ENCODE measurements at places on chromosomes 1 and 21.

- peak; percentile 87 for DNase-seq
Measured at GRCh38 chr1:36653850-36654249, 171.1 kb upstream of the CSF3R start.

GRCh38 chr1:186653312-186653711 is 26.9 kb downstream of the PTGS2 start:
- DNase-seq = no peak

- no peak for DNase-seq
Measured at GRCh38 chr1:117828201-117828600, 101.2 kb downstream of the GDAP2 start.

DNA sequence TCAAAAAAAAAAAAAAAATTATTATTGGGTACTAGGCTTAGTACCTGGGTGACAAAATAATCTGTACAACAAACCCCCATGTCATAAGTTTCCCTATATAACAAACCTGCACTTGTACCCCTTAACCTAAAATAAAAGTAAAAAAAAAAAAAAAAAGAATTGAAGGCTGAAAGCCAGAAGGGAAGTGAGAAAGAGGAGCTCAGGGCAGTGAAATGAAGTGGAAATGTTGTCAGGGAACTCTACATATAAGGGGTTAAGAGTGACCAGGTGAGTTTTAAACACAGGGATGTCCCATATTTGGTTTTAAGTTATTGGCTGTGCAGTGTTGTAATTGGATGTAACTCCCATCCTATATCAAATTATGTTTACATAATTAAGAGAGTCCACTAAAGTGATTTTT is 85.7 kb upstream of the ABCD3 start:
- DNase-seq = no peak

- no peak for DNase-seq
Measured at GRCh38 chr1:4657244-4657789, 2.9 kb downstream of the AJAP1 start.

DNA sequence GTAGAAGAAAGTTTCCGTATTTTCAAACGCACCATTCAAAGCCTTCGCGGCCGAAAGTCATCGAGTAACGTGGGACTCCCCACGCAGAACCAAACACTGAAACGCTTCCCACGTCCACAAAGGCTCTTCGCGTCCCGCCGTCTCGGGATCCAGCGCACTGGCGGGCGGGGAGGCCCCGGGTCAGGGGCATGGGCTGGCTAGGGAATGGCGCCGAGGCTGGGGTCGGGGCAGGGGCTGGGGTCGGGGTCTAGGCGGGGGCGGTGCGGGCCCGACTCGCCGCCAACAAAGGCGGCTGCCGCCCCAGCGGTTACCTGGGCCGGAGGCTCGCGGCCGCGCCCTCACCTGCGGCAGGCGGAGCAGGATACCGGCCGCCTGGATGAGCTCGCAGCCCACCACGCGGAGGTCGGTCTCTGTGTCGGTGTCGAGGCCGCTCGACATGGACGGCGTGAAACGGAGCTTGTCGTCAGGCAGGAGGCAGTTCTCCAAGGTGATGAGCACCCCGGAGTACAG is 403 bp downstream of the CCNL2 start:
- no peak for DNase-seq

DNA sequence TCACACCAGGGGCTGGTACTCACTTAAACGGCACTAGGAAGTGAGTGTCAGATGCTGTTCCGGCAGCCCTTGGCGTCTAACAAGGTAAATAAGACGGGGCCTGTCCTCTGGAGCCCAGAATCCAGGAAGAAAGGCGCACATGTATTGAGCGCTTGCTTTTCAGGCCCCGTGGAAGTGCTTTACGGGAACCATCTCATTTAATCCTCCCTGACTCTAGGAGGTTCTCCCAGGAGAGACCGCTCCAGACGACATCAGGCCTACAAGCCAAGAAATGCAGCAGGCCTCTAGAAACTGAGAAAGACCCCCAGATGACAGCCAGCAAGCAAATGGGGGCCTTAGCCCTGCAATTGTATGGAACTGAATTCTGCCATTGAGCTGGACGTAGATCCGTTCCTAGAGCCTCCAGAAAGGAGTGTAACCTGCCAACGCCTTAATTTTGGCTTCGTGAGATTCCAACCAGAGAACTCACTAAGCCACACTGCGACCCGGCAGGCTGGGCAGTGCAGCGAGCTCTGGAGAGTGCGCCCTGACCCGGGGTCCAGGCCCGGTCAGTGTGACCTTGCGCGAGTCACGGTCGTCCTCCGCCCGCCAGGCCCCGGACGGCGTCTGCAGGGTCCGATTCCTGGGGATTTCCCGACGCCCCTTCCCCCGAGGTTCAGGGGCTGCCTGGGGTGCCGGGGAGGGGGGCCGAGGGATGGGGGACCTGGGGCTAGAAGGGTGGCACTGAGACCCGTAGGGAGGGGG is 532 bp upstream of the MANEAL start:
- no peak for DNase-seq

GRCh38 chr1:154975409-154976059 is 1.1 kb downstream of the CKS1B start:
- DNase-seq = peak; percentile 47

DNA sequence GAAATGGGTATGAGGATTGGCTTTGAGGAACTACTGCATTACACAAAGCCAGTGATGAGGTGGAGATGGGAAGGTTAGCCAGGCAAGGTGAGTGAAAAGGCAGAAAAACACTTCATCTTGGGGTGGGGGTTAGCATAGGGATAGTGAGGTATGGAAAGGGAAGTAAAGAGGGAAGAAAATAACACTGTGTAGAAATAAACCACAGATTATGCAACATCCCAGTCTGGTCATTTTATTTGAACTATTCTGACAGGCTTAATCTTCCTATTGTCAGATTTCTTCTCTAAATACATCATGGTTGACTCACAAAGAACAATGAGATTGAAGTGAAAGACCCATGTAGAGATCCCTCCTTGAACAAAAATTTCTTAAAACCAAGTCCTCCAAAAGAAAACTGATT is 640.2 kb downstream of the PTPRC start:
- DNase-seq = no peak

- DNase-seq = no peak
Measured at GRCh38 chr21:36397606-36398005, 12.4 kb downstream of the CHAF1B start.

GRCh38 chr1:218467101-218468072 is 122.3 kb downstream of the TGFB2 start:
- DNase-seq = no peak

GRCh38 chr1:157371826-157372225 is 180.5 kb downstream of the FCRL5 start:
- no peak for DNase-seq

GRCh38 chr1:11772458-11772857 is 10.5 kb downstream of the C1orf167 start:
- DNase-seq = no peak

- DNase-seq = no peak
Measured at GRCh38 chr21:45535341-45536081, 6.7 kb downstream of the SLC19A1 start.

- DNase-seq = no peak
Measured at GRCh38 chr1:63742526-63742925, 31.3 kb upstream of the ROR1 start.

GRCh38 chr1:82395440-82395839 is 594.7 kb downstream of the ADGRL2 start:
- DNase-seq = no peak

- DNase-seq = no peak
Measured at GRCh38 chr1:1082239-1082775, 8.2 kb upstream of the RNF223 start.

DNA sequence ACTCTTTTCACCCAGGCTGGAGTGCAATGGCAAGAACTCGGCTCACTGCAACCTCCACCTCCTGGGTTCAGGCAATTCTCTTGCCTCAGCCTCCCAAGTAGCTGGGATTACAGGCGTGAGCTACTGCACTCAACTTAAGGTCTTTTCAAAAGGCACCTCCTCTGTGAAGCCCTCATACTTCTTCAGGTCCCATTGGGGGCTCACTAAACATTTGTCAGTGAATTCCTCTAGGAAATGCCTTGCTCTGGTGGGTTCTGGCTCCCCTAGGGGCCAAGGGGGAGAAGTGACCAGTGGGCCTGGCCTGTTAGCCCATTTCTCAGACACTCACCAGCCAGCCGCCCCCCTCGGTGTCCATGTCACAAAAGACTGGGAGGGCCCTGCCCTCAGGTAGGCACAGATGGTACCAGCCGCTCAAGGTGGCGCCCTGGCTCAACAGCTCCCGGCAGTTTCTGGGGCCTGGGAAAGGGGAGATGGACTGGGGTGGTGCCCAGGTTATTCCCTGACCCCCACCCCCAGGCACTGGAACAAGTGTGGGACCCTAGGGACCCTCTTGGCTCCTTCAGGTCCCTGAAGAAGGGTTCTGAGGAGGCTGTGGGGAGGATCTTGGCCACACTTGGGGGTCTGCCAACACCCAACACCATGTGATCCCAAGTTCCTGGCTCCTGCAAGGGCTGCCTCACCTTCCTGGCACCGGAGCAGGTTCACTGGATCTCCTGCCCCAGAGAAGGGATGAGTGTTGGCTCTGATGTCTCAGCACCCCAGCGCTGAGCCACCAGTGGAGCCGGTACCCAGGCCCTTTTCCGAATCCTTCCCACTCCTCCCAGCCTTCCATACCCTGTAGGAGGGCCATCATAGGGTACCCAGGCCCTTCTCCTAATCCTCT is 1.6 kb downstream of the FCN3 start:
- DNase-seq = no peak

GRCh38 chr1:176444286-176444685 is 18.7 kb upstream of the PAPPA2 start:
- DNase-seq = no peak

DNA sequence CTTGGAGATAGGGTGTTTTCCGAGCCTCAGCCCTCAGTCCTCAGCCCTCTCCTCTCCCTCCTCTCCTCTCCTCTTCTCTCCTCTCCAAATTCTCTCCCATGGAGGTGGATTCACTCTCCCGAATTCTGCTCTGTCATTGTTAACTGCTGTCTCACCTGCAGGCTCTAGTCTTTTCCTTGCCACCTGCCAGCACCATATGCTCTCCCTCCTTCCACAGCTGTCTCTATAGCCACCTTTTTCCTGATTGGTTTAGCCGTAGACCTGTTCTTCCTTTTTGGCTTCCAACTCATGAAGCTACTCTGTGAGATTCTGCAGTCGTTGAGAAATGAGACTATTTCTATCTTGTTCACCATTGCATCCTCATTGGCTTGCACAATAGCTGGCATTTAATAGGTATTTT is 19.7 kb downstream of the COG2 start:
- DNase-seq = no peak

DNA sequence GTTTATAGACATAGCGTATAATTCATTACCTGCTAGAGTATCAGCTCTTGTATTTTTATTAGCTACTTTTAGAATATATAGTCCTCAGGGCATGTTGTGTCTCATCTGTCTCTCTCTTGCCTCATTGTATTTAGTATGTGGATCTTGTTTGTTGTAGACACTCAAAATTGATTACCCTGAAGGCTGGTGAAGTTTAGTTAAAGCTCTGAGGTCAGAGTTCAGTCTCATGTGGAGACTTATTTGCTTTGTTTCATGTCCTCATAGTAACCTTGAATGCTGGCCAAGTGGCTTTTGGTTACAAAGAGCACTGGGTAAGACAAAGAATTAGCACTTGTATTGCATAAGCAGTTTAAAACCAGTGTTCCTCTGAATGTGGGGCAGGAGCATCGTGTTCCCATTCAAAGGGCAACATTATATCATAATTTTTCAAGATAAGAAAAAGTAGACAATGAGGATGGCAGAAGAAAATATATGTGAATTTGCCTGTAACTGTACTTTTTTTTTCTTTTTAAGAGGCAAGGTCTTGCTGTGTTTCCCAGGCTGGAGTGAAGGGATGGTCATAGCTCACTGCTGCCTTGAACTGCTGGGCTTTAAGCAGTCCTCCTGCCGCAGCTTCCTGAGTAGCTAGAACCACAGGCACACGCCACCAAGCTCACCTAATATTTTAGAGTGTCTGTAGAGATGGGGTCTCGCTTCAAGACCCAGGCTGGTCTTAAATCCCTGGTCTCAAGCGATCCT is 17.4 kb downstream of the CNST start:
- peak; percentile 35 for DNase-seq

GRCh38 chr1:28297826-28298225 is 31.0 kb upstream of the MED18 start:
- DNase-seq = no peak

DNA sequence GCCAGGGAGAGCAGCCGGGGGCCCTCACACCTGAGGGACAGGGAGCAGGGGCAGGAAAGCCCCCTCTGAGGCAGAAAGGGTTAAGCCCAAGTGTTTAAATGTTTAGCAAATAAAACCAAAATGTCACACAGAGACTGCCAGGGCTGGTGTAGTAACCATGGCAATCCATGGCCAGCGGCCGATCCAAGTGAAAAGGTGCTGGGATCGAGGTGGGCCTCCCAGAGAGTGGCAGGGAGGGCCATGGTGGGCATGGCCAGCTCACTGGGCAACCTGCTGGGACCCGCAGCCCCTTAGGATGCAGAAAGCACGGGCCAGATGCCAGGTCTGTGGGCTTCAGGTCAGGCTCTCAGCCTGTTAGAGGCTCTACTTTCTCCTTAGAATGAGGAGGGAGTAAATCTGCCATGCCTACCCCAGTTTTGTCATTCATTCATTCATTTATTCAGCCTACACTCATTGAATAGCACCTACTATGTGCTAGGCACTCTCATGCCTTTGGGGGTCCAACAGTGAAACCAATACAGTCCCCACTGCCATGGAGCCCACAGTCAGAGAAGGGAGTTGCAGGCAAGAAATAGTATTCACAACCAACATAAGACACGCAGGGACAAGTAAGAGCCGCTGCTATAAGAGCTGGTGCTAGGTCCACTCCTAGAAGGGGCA is 56.1 kb downstream of the KCNN3 start:
- no peak for DNase-seq

DNA sequence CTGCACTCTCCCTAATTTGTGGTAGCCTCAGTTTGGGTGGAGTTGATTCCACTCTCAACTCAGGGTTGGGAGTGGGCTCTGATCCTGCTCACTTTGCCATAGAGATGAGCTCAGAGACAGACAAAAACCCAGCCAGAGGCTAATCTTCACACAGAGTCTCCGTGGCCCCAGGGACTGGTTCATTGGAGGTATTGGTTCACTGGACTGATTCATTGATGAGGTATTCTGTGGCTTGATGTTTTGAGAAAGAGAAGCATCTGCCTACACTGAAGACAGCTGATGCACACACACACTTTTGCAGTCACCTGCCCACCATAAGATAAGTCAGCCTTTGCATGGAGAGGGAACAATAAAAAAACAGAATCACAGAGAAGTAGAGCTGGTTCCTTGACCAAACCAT is 183.8 kb downstream of the AJAP1 start:
- no peak for DNase-seq

DNA sequence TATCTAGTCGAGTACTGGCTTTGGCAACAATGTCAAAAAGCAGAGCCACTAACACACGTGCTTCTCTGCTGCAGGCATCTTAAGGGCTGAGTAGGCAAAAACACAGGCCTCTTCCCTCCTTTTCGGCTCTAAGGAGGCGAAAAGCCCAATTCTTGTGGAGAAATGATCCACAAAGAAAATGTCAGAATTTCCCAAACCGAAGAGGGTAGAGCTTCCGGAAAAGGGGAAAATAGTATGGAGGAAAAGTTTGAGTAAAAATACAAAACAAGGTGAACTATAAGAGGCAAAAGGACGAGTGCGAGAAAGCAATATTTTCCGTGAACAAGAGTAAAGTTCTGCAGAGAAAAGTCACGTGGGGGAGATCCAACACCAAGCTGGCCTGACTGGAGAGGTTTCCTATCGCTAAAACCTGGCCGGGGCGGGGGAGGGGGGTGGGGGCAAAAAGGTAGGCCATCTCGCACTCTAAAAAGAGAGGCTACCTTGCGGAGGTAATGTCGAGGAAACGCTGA is 551 bp downstream of the ZRANB2 start:
- peak; percentile 55 for DNase-seq

Data from DMS79 treated with DMSO at 0.1 percent for 48 hours (cell line).